BJ (cell line): ENCODE measurements at places on chromosomes 2 and 18.

DNA sequence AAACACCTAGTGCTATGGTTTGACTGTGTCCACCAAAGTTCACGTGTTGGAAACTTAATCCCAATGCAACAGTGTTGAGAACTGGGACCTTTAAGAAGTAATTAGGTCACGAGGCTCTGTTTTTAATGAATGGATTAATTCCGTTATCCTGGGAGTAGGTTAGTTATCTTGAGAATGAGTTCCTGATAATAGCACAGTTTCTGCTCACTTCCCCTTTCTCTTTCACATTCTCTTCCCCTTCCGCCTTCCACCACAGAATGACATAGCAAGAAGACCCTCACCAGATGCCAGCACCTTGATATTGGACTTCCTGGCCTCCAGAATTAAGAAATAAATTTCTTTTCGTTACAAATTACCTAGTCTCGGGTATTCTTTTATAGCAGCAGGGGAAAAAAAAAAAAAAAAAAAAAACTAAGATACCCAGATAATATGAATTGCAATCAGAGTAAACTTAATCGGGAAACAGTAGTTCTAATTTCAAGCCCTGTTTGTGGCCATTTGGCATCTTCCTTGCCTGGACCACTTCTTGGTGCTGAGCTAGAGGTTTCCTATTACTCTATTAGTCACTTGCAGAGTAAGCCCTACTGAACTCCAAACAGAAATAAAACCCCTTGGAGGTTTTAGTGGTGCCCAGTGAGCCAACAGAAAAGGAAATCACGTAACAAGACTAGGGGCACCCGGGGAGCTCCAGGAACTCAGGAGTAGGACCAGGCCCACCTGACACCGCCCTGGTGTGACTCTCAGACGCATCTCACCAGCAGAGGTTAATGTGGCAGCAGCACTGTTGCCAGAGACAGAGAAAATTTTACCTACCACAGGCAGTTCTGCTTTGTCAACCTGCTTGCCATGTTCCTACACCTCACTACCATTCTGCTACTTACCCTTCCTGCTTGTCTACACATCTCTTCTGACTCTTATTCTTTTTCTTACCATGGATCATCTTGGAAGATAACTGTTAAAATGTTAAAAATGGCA is 147.6 kb upstream of the CAB39 start:
- DNase-seq, result no peak

DNA sequence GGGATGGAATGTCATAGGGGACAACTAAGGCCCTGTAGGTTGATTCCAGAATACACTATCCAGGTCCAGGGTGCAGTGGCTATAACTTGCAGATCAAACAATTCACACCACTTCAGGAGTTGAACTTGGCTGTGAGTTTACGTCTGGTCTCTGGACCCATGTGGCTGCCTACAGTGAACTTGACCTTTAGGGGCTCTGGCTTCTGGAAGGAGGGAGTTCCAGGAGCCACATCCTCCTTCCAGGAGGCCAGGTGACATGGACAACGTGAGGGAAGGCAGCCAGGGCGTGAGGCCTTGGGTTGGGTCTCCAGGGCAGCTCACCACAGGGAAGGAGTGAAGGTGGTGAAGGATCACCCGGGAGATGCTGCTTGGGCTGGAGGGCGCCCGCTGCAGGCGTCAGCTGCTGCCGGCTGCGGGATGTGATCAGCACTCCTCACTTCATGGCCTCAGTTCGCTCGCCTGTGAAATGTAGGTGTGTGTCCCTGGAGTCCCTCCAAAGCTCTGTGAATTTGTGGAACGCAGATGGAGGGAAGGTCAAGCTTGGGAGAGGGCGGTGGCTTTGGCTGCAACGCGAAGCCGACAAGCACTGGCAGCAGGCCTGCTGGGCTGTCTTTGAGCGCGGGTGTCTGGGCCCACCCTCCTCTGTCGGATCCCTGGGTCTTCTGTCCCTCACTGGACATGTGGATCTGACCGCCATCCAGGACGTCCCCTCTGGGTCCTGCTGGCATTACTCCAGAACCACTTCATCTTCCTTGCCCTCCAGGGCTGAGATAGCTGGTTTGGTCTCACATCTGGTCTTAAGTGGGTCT is 146.5 kb downstream of the GLI2 start:
- no peak for DNase-seq

- peak; percentile 91 for DNase-seq
These were observed 47.0 kb downstream of the CYP27C1 start for GRCh38 chr2:127173057-127173456.

- no peak for DNase-seq
These were observed 33.7 kb downstream of the SOX11 start for GRCh38 chr2:5725794-5726463.

GRCh38 chr18:9616049-9616448 is 1.7 kb upstream of the PPP4R1 start:
- DNase-seq, result no peak

DNA sequence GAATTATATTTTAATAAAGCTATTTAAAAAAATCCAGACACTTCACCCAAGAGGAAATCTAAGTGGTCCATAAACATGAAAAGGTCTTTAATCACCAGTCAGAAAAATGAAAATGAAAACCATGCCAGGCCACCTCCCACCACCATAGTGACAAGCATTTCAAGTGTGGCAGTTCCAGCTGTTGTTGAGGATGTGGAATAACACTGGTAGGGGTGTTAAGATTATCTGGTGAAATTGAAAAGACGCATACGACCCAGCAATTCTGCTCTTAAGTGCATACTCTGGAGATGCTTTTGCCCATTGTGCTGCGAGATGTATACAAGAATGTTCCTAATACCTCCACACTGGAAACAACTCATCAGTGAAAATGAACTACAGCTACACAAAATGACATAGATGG is 82.2 kb downstream of the MSH2 start:
- no peak for DNase-seq
